ENCODE measurements at places on chromosomes 12 and 14.

DNA sequence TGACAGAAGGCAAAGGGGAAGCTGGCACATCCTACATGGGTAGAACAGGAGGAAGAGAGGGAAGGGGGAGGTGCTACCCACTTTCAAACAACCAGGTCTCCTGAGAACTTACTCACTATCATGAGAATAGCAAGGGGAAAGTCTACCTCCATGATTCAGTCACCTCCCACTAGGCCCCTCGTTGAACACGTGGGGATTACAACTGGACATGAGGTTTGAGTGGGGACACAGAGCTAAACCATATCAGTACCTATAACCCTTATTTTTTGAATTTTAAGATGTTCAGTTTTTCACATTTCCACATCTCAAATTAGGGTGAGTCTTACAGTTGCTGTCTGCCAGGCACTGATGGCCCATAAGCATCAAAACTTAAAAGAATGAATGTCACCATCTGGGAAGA, 80.2 kb upstream of the ST8SIA1 start:
- DNase-seq = no peak

DNA sequence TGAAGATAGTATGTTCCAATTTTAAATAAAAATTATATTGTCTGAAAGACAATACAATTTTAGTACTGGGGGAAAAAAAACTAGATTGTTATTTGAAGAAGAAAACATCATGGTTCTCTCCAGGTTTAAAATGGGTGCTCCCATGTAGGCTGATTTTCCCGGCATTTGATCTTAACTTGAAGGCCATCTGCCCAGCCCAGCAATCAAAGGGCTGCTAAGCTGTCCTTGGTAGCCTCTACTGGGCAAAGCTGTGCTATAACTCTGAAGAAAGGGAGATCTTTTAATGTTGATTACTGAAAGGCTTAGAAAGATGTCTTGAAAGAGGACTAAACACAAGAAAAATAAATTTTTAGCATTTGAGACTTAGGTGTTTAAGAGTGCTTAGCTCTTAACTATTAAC, 41.4 kb downstream of the CBX5 start:
- no peak for DNase-seq

DNA sequence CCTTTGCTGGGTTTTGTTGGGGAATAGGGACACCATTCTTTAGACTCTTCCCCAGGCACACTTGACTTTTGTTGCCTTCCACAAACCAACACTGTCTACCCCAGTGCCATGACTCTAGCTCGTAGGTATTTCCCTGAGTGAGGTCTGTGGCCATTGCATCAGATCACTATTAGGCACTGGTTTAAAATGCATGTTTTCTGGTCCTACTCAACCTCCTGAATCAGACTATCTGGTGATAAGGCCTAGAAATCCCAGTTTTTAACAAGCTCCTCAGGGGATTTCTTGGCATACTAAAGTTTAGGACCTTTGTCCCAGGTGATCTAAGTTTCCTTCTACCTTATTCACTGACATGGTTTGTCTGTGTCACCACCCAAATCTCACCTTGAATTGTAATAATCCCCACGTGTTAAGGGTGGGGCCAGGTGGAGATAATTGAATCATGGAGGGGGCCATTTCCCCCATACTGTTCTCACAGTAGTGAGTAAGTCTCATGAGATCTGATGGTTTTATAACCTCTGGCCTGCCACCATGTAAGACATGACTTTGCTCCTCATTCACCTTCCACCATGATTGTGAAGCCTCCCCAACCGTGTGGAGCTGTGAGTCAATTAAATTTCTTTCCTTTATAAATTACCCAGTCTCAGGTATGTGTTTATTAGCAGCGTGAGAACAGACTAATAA, 87.8 kb upstream of the PSMC1 start:
- DNase-seq = no peak

DNA sequence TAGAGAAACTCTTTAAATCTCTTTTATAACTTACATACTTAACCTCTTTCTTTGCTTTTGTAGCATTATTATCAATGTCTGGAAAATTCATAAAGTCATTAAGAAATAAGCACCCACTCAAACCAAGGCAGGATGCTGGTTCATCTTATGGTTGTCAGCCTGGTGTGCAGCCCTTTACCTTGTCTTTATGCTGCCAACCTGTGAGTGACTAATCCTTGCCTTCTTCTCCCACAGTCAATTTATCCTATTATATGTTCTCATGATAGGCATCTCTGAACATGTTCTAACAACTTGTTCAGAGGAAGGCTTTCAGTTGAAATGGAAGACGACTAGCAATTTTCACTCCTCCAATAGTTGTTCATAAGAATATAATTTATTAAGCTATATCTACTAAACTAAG, 186.9 kb upstream of the CAND1 start:
- DNase-seq = no peak

GRCh38 chr14:103372552-103373304, 12.5 kb upstream of the MARK3 start:
- no peak for DNase-seq

DNA sequence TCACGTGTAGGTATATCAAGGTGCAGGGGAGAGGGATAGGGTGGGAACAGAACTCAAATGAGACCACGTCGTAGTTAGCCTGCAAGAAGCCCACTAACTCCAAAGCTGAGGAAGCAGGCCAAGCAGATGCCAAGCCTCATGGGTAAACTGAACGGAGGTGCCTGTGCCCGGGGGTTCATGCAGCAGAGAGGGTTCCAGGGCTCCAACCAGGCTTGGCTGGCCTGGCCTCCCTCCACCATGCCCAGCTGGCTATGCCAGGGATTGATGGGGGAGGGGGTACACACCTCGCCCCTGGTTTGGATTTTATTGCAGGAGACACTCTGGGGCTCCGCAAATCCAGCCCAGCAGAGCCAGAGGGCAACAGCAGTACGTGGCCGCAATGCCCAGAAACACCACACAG, 27.3 kb downstream of the PXN start:
- no peak for DNase-seq

DNA sequence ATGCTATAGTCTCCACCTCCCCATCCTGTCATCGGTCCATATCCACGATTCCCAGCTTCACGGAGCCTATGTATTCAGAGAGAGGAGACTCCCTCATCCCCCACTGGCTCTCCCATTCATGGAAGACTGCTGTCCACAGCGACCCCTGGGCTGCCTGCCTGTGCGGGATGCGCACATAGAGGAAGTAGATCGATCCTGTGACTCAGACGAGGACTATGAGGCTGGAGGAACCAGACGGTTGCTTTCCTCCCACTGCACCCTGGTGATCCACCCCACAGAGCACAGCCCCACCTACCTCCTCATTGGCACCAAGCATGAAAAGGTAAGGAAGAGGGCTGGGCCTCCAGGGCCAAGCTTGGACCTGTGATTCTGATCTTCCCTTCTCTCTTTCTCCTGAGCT, 24.4 kb downstream of the PIGH start:
- DNase-seq = no peak

GRCh38 chr12:34377243-34378035, 355.1 kb downstream of the ALG10 start:
- no peak for DNase-seq

DNA sequence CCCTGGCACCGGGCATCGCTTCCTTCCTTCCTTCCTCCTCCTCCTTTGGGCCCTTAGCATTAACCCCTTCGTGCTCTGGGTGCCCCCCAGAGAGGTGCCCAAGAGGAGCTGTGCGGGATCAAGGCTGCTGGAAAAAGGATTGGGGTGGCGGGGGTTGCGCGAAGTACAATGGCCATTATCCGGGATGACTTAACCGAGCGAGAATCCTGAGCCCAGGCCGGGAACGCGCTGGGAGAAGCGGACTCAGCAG, 2.8 kb downstream of the DHH start:
- DNase-seq = no peak

DNA sequence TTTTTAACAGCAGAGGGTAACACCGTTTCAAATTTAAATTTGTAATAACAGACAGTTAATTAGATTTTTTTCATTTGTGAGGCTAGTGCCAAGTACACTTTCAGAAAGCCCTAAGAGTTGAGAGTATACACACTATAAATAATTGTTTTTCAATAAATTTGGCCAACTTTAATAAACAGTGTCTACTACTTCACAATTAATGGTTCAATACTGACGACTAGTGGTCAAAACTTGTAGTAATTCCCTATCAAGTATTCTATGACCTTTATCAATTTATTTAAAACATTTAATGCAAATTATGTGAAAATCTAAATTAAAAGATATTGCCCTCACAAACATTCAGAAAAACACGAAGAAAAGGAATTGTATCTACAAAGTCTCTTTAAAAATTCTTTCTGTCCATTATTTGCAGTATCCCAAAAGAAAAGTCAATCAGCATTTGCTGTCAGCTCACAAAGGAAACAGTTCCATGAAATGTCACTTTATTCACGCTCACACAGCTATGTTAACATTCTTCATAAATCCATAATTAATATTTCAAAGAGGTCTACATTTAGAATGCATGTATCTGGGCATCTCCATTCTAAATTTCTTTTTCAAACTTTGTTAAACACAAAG, 91.2 kb downstream of the CEP128 start:
- DNase-seq = peak; percentile 4

DNA sequence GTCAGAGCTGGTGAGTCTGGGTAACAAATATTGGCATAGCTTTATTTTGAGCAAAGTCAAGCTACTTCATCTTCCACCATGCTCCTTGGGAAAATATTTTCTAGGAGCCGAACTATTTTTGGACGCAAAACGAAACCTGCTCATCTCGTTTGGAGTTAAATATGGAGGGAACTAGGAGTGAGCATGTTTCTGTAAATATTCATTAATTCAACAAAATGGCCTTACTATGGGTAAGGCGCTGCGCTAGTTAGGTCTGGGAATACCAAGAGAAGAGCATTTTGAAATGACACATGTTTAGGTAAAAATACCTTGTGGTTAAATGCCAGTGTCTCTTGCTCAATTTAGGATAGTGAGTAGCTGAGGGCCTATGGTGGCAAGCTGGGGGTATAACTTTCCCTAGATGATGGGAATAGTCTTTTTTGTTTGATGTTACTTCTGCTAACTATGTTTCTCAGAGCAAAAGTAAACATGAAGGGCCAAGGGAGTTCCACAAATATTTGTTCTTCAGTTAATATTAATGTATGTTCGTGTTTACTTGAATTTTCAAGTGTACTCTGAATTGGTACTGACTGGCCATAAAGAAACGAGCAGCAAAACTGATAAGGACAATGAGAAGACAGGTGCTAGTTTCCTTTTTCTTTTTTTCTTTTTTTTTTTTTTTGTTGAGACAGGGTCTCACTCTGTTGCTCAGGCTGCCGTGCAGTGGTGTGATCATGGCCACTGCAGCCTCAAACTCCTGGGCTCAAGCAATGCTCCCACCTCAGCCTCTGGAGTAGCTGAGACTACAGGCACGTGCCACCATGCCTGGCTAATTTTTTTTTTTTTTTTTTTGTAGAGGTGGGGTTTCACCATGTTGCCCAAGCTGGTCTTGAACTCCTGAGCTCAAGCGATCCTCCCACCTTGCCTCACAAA, 77.7 kb downstream of the MAP1LC3B2 start:
- DNase-seq = peak; percentile 6

DNA sequence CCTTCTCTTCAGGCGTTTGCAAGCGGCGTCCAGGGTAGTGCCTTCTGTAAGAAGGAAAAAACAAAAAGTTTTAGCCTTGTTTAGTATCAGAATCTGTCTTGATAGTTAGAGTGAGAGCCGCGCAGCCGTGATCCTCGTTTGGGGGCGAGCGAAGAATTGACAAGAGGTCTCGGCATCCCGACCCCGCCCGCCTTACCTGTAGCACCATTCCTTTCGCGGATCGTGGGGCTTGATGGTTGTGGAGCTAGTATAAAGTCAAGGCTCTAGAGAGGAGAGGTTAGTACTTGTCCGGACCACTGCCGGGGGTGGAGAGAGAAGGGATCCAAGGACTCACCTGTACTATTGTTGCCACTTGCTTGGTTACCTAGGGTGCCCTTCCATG, 494 bp downstream of the TMTC3 start:
- peak; percentile 37 for DNase-seq

- DNase-seq = no peak
Observed at GRCh38 chr14:105315941-105316576, 1.5 kb downstream of the PACS2 start.

- DNase-seq = no peak
Observed at GRCh38 chr12:113021500-113021899, 35.0 kb upstream of the DTX1 start.

GRCh38 chr12:47747126-47747525, 11.6 kb downstream of the RAPGEF3 start:
- no peak for DNase-seq

GRCh38 chr14:92952481-92953298, 29.7 kb downstream of the CHGA start:
- DNase-seq = no peak

DNA sequence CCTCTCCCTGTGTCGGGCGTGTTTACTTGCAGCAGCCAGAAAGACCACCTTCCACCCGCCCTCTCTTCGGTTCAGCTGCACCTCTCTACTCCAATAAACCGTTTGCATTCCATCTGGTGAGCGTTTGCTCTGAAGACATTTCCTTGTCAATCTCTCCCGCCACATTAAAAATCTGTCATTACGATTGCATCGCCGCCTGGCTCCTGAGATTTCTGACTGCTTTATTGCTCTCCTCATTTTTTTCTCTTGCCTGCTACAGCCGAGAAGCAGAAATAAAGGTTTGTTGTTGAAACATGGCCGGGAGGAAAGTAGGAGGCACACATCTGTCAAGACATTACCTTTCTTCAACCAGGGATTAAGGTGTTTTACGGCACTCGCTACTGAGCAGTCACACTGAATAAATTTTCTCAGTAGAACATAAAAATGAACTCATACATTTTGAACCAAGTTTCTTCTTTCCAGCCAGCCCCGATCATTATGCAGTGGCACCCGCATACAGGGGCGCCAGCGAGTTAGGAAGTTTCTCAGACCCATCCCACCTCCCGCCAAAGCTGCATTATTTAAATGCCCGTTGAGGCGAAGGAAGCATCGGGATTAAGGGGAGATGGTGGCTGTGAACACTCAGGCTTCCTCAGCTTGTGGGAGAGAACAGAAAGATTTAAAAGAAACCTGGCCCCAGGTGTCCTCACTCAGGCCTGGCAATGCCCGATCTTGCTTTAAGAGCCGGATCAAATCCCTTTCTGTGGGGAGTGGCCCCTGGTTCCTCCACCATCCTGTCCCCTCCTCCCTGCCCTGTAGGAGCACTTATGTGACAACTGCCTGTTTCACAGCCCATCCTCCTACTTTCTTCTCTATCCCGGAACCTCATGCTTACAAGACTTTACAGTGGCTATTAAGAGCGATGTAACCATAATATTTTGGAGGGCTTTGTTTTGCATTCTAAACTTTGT, 1108.9 kb downstream of the BCL11B start:
- DNase-seq = no peak

Data from NCI-H748 treated with DMSO at 0.1 percent for 48 hours (cell line).